Right kidney (tissue), 9 donors: ENCODE measurements at places on chromosomes 16 and 17.

DNA sequence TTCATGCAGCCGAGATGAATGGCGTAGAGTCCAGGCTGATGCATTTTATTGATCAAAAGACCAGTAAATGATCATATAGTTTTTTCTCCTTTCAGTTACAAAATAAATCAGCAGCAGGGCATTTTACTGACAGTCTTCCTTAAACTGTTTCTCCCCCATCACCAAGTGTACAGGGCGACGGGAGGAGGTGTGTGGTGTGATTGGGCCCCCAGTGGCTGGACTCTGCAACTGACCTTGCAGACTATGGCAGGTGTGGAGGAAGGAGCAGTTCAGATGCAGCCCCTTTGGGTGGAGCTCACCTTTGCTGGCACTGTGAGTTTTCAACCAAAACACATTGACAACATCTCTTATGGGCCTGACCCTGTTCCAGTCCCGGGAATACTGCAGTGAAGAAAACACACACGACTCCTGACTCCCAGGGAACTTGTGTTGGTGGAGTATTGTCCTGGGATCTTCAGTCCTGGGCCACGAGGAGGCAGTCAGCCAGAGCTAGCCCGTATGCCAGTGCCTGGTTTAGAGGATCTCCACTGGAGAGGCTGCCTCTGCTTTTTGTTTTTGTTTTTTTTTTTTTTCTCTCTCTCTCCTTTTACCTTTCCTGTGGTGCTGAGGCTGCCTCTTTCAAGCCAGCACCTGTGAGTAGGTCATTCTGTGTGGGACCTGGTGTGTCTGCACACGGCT lies 29.8 kb downstream of the KIAA0513 start:
- DNase-seq, result no peak

- no peak for DNase-seq
Observed at GRCh38 chr16:10519929-10520868, 60.2 kb downstream of the EMP2 start.

DNA sequence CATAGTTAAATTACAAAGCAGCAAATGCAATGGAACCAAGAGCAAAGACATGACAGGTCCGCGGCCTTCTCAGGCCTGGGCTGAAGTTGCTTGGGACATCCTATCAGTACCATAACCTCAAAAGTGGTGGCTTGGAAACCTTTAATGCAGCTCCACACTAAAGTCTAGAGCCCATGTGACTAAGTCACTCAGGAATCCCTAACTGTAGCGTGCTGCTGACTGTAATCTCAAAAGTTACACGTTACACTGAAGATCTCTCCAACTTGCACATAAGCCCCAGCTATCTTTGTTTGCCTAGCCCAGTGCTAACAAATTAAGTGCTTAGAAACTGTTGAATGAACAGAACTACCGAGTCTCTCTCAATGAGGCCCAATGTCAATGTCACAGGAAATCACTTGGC lies 27.8 kb downstream of the NUP88 start:
- DNase-seq, result no peak

DNA sequence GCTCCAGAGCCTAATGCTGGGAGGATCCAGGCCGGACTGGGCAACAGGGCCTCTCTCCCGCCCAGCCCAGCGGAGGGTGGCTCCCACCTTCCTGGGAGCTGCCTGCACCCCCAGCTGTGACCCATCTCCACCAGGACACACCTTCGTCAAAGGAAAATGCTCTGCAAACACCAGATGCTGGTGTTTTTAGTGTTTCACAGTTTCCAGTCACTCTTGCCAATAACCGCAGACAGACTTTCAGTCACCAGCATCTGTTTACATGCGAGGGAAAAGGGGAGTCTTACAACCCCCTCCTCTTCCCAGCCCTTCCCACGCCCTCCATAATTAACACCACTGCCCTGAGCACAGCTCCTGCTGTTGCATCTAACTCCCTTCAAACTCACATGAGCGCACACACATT lies 25.3 kb downstream of the KLHDC4 start:
- peak; percentile 8 for DNase-seq

DNA sequence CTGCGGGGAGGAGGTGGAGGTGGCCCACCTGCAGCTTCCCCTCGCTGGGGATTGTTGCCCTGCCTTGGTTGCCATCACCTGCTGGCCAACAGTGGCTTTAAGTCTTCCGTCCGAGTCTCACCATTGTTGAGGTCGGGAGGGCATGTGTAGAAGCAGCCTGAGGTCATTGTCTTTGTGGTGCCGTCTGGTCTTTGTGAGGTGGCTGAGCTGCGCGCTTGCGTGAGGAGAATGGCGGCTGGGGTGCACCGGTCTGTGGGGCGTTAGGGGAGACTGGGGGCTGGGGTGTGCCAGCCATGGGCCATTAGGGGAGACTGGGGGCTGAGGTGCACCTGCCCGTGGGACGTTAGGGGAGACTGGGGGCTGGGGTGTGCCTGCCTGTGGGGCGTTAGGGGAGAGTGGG lies 36.2 kb downstream of the ZNF750 start:
- DNase-seq, result no peak

- DNase-seq, result no peak
Observed at GRCh38 chr16:3610698-3611145, 684 bp downstream of the SLX4 start.

DNA sequence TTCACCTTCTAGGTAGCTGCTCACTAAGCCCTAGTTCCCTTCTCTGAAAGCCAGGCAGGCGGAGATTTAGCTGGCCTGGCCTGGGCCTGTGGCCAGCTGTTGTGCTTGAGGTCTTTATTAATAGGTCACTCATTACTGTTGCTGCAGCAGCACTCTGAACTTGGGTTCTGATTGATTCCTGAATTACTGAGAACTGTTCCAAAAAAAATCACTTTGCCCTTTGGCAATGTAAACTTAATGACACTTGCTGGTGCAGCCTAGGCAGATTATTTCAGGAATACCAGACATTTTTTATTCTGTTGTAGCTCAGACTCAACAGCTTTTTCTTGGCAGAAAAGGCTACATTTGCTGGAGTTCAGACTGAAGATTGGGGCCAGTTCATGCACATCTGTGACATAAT lies 2.7 kb downstream of the TOM1L1 start:
- DNase-seq, result peak; percentile 39

DNA sequence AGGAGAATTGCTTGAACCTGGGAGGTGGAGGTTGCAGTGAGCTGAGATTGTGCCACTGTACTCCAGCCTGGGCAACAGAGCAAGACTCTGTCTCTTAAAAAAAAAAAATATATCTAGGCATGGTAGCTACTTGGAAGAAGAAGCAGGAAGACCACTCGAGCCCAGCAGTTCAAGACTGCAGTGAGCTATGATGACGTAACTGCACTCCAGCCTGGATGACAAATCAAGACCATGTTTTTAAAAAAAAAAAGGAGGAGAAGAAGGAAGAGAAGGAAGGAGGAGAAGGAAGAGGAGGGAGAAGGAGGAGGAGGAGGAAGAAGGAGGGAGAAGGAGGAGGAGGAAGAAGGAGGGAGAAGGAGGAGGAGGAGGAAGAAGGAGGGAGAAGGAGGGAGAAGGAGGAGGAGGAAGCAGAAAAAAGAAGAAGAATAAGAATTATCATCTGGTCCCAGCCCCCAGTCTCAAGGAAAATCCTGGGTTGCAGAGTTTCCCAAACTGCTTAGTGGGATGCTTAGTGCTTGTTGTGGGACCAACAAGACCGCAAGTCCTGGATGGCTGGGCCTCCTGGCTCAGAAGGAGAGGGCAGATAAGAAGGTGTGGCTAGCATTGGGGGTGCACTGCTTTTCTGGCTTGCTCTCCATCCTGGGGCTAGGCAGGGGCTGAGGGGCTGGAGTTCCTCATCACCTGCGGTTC lies 3.7 kb upstream of the DRC7 start:
- no peak for DNase-seq

DNA sequence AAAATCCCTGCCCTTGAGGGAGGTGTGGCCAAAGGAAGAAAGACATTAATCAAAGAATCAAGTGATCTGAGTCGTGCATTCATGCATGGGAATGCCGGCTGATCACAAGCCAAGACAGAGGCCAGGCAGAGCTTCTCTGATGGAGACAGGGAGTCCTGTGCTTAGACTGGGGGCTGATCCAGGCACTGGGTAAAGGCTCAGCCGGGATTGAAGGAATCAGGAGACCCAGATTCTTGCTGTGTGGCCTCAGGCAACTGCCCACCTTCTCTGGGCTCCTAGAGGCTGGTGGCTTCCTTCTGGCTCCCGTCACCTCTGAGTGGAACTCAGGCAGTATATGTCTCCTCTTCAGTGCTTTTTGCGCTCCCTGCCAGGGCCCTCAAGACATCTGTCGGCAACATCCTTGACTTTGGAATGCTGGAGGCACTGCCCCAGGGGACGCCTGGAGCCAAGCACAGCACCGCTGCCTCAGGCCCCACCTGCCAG lies 17.7 kb downstream of the RAI1 start:
- DNase-seq, result peak; percentile 52

- DNase-seq, result peak; percentile 64
Observed at GRCh38 chr16:49834531-49835151, 21.3 kb downstream of the ZNF423 start.

GRCh38 chr17:75110234-75110937 lies 617 bp downstream of the ARMC7 start:
- no peak for DNase-seq

DNA sequence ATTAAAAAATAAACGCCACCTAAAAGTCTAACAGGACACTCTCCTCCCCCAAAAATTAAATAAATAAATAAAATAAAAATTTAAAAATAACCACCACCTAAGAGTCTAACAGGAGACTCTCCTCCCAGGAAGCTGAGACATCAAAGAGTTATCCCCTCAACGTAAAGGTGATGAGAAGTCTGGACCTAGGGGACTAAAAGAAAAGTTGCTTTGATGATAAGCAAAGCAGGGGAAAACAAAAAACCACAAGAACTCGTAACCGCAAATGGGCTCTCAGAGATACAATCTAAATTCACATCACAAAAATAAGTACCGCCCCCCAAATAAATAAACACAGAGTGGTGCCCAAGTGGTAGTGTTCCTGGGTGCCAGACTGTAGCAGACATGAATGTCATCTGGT lies 412.2 kb downstream of the ZFHX3 start:
- DNase-seq, result no peak

- no peak for DNase-seq
Observed at GRCh38 chr16:24771779-24772157, 42.3 kb downstream of the TNRC6A start.

DNA sequence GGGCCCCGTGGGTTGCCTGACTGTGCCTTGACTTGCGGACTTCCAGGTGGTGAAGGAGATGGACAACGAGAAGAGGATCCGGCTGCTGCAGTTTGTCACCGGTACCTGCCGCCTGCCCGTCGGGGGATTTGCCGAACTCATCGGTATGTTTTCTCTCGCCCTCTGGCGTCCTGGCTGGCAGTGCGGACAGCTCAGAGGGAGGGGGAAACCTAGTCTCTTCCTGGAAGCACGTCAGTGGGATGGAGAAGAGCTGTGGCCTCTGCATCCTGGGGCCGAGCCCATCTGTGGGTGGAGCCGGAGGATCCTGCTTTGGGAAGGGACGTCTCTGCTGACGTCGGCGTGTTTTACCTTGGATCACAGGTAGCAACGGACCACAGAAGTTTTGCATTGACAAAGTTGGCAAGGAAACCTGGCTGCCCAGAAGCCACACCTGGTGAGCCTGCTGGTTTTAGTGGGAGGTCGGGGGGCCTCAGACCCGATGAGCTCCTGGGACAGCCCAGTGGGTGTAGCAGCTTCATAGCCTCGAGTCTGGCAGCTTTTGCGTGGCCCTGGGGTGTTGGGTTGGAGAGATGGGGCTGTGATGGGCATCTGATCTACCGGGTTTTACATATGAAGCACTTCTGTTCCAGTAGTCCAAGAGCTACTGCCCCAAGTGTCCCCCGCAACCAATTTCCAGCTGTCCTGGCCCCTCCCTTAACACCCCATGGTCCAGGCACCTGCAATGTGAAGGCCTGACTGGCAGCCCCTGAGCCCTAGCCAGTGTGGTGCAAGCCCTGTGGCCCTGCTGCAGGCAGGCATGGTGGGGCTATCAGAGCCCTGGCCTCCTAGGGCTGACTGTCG lies 11.9 kb upstream of the CLEC18A start:
- DNase-seq, result no peak
